ENCODE measurements at places on chromosomes 13 and 19.
A peak's percentile ranks its signal among the peaks of the same experiment; 100 is the strongest.

DNA sequence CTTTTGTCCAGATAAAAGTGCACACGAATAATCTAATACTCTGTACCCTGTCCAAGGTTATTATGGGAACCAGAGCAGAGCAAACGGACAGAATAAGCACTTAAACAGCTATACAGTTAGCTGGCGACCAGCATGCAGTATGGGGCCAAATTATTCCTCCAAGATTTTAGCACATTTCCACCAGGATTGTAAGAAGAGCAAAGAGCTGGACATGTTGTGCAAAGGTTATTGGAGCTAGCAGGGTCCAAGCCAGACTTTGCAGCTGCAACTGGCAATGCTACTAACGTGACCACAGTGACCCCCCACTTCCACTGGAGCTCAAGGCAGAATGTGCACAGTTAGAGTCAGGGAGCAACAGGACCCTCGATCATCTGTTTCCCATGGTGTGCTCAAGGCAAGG is 89.9 kb downstream of the COL4A1 start:
- DNase-seq: no peak

GRCh38 chr19:7767487-7767886 is 4.4 kb downstream of the CLEC4M start:
- no peak for DNase-seq

GRCh38 chr19:11377756-11378155 is 3.3 kb downstream of the SWSAP1 start:
- DNase-seq: no peak

GRCh38 chr13:69904784-69905183 is 202.8 kb upstream of the ATXN8OS start:
- DNase-seq: no peak

- no peak for DNase-seq
Observed at GRCh38 chr19:17249887-17250548, 4.3 kb upstream of the NR2F6 start.

- DNase-seq: no peak
Observed at GRCh38 chr13:114142137-114142550, 9.7 kb upstream of the RASA3 start.

DNA sequence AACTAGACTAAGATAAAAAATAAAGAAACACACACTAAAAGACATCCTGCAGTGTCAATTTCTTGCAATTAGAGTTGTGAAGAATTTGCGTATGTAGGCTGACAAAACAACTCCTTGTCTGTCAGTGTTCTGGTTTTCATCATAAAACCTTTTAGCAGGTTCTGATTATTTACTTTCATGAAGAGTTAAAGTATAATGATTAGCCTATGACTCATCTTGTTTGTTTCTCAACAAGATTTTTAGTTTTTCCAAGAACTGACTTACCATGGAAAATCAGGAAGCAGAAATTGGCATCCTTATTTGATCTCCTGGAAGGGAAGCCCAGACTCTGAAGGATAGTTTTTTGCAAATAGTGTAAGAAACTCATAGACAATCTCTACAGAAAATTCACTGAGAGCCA is 848.7 kb upstream of the PCDH9 start:
- no peak for DNase-seq

DNA sequence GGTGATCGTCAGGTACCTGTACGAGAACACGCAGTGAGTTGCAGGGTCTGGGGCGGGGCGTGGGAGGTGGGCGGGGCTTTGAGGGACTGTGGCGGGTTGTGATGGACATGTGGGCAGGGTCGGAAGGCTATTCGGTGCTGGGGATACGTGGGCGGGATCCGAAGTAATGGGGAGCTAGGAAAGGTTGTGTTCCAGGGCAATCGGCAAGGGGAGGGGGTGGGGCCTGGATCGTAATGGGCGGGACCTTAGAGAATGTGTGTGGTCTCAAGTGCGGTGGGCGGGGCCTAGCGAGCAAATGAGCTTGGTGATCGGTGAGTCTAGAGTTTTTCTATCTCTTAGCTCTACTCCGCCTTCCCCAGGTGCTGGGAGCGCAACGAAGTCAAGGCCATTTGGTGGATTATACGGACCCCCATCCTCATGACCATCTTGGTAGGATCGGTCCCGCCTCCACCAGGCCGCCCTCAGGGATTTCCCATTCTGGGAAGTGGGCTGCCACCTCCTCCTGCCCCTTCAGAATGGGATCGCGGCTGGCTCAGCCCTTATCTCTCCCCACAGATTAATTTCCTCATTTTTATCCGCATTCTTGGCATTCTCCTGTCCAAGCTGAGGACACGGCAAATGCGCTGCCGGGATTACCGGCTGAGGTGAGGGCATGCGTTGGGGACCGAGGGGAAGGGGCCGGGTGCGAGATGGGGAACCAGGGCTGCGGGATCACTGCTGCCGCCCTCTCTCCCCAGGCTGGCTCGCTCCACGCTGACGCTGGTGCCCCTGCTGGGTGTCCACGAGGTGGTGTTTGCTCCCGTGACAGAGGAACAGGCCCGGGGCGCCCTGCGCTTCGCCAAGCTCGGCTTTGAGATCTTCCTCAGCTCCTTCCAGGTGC is 9.6 kb downstream of the GIPR start:
- peak; percentile 62 for DNase-seq

DNA sequence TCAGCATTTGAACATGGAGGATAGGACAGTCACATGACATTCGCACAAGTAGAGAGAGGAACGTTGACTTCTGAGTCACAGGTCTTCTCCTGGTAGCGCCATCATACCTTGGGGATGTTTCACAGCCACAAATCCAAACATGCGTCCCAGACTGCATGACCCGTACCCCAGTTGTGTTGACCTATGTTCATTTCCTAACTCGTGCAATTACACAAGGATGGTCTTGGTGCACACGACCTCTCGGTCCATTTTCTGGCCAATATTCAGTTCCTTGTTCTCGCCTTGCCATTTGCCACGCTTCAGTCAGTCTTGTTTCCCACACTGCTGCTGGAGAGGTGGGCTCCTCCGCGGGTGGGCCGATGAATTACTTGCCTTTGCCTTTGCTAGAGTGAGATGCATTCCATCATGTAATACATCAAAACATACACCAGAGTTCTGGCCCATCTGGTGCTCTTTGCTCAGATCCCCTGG is 87.3 kb downstream of the COL4A2 start:
- DNase-seq: no peak

- no peak for DNase-seq
Observed at GRCh38 chr19:44277331-44277730, 17.6 kb downstream of the ZNF233 start.

DNA sequence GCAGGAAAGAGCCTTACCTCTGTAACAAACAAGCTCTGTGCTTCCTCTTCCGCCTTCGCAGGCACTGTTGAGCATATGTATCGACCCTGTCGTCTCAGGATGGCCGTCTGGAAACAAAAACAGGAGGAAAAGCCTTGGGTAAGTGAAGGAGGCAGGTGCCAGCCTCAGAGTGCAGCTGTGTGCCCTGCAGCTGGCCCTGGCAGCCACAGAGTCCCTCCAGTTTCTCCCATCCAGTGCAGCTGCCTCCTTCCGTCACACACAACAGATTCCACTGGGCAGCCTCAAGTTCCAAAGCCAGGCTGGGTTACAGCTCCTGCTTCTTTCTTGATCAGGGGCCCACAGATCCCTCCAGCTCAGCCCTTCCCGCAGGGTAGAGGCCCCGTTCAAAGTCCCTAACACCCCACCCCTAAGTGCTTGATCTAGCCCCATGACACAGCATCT is 47.7 kb downstream of the DOCK9 start:
- DNase-seq: no peak

DNA sequence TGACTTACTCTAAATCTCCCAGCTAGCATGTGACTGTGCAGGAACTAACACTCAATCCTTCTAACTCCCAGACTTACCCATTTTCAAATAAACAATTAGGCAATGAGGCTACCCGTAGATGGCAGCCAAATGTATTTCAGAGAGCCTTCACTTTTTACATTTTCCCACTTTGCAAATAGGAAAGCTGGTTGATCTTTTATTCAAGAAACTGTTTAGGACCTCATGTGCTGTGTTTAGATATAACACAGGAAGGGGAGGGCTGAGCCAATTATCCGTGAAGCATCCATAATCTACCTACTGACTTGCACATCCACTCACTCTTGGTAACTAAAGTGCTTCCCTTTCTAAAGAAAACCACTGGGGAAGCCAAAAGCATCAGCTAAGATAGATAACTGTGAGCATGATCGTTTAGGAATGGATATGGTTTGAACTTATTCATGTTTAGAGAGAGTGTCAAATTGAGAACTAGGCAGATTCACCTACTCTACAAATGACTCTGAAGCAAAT is 33.4 kb downstream of the MBNL2 start:
- no peak for DNase-seq

GRCh38 chr13:79711631-79712030 is 230.7 kb downstream of the NDFIP2 start:
- no peak for DNase-seq

DNA sequence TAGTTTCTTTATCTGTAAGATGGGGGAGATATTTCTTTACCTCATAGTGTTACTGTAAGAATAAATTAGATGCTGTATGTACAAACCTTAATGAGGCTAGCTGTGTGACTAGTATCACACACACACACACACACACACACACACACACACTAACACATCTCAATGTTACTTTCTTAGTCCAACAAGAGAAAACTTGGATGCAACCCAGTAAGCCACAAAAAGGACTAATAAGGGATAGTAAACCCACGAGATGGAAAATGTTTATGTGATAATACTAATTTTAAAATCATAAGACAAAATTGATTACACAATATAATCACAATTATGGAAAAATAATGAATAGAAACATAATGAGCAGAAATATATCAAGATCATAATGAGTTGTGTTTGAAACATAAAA is 437.7 kb upstream of the ZNF507 start:
- DNase-seq: no peak
